Activated CD4-positive, alpha-beta T cell treated with anti-CD3 and anti-CD28 coated beads, Interleukin-2, amount 10 ng/mL, durations not matched to agents 7 days and 5 days (primary cell): ENCODE measurements at places on chromosomes 3 and 15. TPM values are rescaled to one million over a fixed set of nuclear protein-coding genes. Genes with fewer than 3 reads are reported as not detected.

The CCR1 gene
- total RNA-seq: 6.6 TPM

DNA sequence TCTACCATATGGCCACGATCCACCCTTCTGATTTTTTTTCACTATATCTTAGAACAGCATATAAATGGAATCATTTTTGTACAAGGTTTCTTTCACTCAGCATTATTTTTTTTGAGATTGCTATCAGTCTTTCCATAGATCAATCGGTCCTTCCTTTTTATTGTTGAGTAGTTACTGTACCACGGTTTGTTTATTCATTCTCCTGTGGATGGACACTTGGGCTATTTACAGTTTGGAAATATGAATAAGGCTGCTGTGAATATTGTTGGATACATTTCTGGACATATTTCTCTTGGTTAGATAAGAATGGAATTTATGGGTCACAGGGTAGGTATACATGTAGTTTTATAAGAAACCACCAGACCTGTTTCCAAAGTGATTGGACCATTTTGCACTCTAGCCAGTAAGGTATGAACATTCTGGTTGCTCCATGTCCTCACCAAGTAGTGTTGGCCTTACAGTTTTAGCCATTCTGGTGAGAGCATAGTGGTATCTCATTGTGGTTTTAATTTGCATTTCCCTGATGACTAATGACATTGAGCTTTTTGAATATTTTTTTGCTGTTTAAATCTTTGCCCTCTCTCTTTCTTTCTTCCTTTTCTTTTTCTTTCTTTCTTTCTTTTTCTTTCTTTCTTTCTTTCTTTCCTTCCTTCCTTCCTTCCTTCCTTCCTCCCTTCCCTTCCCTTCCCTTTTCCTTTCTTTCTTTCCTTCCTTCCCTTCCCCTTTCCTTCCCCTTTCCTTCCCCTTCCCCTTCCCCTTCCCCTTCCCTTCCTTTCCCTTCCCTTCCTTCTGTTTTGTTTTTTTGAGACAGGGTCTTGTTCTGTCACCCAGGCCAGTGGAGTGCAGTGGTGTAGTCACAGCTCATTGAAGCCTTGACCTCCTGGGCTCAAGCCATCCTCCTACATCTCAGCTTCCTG, 49.2 kb downstream of the LRRK1 start:
- DNase-seq: no peak
- H3K36me3 ChIP-seq: no peaks in the 10 kb centered on the region
- no peak overlapping the region for H3K4me3 ChIP-seq
- no peak overlapping the region for H3K27ac ChIP-seq
- H3K4me1 ChIP-seq: no peaks in the 10 kb centered on the region

GRCh38 chr3:141253326-141253725, 21.7 kb downstream of the PXYLP1 start:
- no peak for DNase-seq
- peaks cover 26% of the 10 kb centered on the region for H3K4me1 ChIP-seq
- no peak overlapping the region for H3K27ac ChIP-seq
- no peak overlapping the region for H3K4me3 ChIP-seq

The CEP152 gene
- 36.2 TPM for total RNA-seq

The IL12A gene
- total RNA-seq: not detected

The IL5RA gene
- total RNA-seq: not detected

The C3orf85 gene
- not detected for total RNA-seq

DNA sequence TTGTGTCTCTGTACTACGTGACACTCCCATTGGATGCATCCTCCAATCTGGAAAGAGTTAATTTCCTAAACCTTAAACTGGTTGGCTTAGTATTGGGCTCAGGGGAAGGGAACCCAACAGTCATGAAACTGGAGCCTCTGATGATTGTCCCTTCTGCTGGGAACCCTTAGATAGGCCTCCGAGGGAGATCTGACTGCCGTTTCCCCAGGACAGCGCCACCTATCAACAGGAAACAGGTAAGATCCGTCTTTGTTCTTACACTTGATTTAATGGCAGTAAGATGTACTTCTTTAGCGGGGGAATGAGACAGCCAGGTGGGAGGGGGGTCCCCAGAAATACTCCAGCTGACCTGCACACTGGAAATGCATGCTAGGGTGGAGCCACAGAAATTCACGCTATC, 1749.6 kb downstream of the SI start:
- no peak overlapping the region for H3K4me3 ChIP-seq
- H3K4me1 ChIP-seq: no peaks in the 10 kb centered on the region
- H3K27me3 ChIP-seq: no peaks in the 10 kb centered on the region
- no peak for DNase-seq

The ANKRD63 gene
- not detected for total RNA-seq
